ENCODE measurements at places on chromosomes 4 and X. TPM values are rescaled to one million over a fixed set of nuclear protein-coding genes. Genes with fewer than 3 reads are reported as not detected.

GRCh38 chrX:47351706-47352105, 18.7 kb upstream of the ZNF157 start:
- no peak for DNase-seq

DNA sequence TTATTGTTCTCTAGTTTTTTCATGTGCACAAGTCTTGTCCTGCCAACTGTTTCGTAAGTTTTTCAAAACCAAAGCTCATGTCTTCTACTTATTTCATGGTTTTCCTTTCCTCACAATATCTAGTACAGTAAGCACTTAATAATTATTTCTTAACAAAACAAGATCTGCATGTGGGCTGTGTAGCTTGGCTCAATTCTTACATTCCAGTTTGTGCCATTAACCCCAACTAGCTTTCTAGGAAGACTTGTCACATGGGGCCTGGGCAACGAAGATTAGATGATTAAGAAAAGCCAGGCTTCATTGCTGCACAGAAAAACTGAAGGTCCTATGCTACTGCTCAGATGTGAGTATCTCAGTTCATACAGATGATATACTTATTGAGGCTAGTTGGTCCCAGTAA, 155.3 kb upstream of the TEX13A start:
- DNase-seq = no peak

DNA sequence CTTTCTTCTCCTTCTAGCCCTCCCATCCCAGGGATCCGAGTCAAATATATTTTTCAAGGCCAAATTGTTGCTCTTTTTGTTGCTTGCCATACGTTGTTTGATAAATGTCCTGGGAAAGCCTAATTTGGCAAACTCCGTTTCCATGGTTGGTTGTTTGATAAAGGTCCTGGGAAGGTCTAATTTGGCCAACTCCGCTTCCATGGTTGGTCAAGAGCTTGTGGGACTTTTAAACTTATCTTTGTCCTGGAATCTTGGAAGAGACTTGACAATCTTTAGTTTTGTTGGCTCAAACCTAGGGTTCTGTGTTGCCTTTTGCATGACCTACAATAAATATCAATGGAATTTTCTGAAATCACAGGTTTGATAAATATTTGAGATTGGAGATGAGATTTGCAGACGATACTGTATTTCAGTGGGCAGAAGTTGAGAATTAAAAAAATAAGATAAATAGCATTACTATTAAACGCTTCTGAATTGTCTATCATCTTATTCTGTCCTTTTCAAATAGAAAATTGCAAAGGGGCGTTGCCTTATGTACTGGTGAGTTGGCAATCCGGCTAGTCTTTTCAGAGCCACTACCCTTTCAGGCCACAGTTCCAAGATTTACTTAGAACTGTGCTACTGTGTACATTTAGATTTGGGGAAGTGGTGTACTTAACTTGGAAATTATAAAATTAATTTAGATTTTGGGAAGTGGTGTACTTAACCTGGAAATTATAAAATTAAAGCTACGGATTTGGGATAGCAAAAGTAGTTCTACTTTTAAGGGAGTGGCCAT, 804 bp downstream of the OSTC start:
- DNase-seq = no peak

GRCh38 chrX:39261446-39262147, 460.3 kb downstream of the MID1IP1 start:
- DNase-seq = no peak

GRCh38 chr4:68953056-68953596, 1.5 kb upstream of the UGT2A3 start:
- no peak for DNase-seq

The DHX15 gene
- 29.2 TPM for total RNA-seq

The NEUROG2 gene
- total RNA-seq = not detected

Measured in left lobe of liver (tissue), 2 donors.